ENCODE measurements at places on chromosomes 5 and 9.

GRCh38 chr9:113579283-113580040 is 115.9 kb downstream of the RGS3 start:
- no peak for DNase-seq

DNA sequence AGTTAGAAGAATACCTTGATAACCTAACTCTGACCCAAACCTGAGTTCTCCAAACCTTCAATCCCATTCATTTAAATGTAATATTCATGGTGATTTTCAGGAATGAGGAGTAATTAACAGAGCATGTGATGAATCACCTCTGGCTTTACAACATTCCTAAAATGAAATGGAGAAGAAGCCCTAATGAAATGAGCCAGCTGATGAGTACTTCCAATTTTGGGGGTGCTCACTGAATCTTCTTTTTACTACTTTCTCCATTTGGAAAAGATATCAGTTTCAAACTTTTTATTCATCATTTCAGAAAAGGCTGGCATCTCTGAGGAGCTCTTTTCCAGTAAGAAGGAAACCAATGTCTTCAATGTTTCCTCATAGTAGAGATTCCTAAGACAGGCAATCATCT is 2.9 kb upstream of the SPINK5 start:
- DNase-seq, result no peak

DNA sequence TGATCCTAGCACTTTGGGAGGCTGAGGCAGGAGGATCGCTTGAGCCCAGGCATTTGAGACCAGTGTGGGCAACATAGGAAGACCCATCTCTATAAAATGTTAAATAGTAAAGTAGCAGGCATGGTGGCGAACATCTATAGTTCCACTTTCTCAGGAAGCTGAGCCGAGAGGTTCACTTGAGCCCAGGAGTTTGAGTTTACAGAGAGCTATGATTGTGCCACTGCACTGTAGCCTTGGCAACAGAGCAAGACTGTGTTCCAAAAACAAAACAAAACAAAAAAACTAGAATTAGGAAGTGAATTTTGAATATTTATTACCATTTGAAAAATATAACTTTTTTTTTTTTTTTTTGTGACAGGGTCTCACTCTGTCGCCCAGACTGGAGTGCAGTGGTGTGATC is 26.8 kb upstream of the PAX5 start:
- DNase-seq, result no peak

GRCh38 chr5:144328980-144329379 is 158.3 kb downstream of the KCTD16 start:
- no peak for DNase-seq

DNA sequence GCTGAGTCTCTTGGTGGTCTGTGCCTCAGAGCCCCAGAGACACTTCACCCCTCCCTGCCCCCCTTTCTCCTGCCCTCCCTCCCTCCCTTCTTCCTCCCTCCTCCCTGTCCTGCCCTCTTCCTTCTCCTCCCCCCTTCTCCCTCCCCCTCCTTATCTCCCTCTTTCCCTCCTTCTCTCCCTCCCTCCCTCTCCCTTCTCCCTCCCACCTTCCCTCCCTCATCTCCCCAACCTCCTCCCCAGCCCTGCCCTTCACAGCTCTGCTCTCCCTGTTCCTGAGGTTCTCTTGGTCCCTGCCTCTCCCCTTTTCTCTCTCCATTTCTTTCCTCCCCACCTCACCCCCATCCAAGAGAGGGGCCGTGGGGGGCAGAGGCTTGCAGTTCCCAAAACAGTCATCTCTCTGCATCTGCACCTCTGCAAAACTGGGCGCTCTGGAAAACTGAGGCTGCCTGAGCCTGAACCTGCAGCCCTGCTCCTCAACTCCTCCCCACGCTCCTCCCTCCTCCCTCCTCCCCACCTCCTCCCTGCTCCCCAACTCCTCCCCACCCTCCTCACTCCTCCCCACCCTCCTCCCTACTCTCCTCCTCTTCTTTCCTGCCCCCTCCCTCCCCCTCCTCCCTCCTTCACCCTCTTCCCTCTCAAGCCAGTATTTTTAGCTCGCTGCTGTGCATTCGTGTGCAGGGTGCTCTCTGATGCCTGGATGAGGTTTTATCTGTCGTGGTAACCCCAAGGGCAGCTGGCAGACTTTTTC is 219.1 kb downstream of the C9orf50 start:
- DNase-seq, result no peak

- no peak for DNase-seq
Measured at GRCh38 chr5:143521846-143522400, 118.4 kb upstream of the NR3C1 start.
